ENCODE measurements at places on chromosomes 5 and 9.

DNA sequence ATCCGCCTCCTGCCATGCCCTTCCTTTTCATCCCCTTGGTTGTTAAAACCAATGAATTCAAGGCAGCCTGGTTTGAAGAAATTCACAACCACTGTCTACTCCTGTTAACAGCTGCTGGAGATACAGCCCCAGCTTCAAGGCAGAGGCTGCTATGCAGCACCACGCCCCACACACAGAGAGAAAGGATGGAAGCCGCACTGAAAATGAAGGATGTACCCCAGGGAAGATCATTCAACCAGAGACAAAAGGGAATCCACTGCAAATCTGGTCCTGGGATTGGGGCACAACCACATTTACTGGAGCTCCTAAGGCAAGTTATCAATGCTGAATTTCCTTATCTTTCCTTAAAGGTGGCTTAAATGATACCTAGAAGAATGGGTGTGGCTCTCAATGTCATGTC is 58.7 kb downstream of the DPYSL3 start:
- DNase-seq, result no peak

DNA sequence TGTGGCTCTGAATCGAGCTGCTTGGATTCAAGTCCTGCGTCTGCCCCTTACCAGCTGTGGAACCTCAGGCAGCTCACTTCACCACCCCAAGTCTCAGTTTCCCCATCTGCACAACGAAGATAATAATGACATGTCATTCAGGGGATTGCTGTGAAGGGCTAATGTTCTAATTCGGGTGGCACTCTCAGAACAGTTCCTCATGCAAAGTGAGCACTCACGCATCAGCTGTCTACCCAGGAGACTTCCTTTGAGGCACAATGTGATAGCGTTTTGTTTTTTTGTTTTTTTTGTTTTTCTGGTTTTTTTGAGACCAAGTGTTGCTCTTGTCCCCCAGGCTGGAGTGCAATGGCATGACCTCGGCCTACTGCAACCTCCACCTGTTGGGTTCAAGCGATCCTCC is 56.4 kb downstream of the NTNG2 start:
- DNase-seq, result no peak

DNA sequence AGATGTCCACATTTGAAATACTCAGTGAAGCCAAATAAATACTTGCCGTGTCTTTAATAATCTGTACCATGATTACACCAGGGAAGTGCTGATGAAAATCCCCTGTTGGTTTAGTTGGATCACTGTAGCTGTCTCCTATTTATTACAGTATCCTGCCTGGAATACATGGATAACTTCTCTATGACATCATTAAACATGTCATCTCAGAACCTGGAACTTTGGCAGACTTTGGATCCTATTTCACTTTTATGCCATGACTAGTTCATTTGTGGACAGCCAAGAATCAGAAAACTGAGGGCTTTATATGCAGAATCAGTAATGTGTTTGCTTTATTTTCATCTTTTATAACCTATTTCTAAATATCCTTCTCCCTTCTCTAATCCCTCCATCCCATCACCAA is at the start of gene TXNDC8:
TSS of gene TXNDC8 (minus strand) at position 137 of the 400 bp plus-strand sequence.
- no peak for DNase-seq

DNA sequence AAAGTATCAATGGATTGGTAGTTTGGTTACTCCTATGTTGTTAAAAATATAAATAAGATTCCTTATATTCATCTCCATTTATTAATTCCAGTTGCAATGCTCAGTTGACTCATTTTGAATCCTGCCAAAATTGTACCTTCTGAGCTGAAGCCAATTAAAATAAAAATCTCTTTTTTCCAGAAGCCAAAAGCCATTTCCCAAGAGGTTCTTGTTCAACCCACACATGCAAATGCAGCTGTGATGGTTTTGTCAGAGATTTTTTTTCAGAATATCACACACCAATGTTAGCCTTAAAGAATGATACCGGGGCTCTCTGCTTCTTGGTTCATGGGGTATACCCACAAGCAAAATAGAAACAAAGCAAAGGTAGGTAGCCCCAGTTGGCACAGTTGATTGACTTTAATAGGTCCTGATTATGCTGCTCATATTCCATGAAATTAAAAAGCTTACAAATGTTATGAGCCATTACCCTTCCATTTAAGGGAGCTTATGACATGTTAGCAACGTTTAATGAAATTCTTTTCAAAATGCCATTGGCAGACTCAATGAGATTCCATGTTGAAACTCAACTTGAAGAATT is 208.0 kb downstream of the SGCD start:
- no peak for DNase-seq

DNA sequence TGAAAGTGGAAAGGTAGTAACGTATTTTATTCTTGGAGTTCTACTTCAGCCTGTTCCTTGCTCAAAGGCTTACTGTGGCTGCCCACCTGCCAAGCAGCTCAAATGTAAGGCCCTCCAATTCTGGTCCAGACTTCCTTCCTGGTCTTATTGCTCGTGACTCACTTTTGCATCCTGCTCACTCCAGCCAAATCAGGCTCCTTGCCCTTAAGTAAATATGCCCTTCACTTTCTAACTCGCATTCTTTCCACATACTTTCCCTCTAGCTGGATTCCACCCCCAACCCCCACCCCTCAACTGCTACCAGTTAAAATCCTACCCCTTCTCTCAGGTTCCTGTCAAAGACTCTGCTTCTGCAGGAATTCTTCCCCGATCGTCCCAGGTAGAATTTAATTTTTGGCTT is 96.6 kb downstream of the GALNT10 start:
- DNase-seq, result no peak

DNA sequence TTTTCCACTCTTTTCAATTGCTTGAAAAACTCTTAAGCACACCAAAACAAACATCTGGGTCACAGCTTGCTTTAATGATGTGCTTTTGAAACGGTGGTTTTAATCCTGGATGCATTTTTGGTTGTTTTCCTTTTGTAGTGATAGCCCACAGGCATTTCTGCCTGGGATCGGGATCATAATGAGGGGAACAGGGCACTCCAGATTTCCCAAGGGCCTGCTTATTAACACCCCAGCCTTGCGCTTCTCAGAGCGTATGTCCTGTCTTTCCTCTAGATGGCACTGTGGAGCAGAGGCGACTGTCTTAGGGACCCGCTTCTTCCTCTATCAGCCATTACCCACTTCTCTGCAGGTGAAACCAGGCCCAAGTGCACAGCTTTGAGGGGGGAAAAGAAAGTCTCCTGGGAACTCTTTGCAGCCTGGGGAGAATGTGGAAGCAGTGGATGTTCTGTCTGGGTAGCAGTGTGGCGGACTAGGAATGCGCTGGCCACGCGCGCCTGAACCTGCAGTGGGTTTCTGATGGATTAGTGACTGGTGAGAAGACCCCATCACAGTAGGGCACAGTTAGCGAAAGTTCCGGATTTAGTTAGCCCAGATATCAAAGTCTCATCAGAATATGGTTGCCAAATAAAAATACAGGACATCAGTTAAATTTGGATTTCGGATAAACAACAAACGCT is 190.1 kb downstream of the GNA14 start:
- DNase-seq, result peak; percentile 75

GRCh38 chr9:90141723-90142122 is 500.9 kb downstream of the DIRAS2 start:
- no peak for DNase-seq

DNA sequence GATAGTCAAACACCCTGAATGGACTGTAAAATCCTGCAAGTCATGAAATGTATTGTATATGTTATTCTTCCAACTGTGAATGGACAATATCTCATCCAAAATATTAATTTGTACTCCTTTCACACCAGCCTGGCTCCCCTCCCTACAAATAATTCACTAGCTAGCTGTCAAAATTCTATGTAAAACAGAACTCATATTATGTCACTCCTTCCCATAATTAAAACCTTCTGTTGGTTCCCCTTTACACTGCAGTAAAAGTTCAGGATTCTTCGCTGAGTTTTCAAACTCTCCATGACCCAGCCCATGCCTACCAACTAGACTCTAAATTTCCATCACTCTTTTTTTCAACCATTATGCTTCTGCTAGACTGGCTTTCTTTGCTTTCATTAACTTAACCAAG is 857.1 kb downstream of the TAF11L14 start:
- DNase-seq, result no peak

DNA sequence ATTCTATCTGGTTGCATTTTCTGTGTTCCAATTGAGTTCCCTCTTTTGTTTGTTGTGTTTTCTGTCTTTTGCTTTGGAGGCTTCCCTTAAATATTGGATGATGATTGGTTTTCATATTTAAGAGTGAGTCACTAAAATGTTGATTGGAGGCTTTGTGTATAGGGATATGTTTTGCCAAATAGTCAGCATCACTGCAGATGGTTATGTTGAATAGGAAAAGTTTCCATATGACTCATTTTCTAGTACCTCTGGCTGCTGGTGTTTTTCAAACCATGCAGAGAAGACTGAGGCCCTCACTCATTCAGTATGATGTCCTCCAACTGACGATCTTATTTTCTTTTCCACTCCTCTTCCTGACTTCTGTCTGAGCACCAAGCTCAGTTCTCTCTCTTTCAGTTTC is 1290.0 kb downstream of the EFNA5 start:
- DNase-seq, result no peak

DNA sequence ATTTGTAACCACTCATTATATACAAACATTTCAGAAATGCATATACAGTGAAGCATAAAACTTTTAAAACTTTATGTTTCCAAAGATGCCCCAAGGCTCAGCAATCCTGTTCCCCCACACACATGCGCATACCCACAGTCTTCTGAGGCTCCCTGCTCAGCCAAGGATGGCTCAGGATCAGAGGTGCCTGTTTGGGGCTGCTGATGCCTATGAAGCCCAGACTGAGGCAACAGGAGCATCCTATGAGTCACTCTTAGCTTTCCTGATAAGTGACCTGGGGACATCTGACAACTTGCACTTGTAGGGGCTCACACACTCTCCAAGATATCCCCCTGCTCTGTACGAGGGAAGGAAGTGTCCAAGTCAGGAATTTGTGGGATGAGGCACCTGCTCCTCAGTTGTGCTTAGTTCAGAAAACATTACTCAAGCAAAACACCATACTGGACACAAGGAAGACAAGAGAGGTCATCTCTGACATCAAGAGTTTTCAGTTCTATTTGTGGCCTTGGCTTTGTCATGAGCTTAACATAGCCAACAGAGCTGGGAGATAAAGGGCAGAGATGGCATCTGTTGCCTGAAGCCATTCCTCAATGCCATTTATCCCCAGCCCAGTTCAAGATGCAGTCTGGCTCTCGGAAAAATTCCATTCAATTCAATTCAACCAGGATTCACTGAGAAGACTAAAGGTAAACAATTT is 62.3 kb downstream of the NIPSNAP3B start:
- no peak for DNase-seq

- DNase-seq, result no peak
These were observed 1271.6 kb downstream of the PTPRD start for GRCh38 chr9:9341203-9341602.

DNA sequence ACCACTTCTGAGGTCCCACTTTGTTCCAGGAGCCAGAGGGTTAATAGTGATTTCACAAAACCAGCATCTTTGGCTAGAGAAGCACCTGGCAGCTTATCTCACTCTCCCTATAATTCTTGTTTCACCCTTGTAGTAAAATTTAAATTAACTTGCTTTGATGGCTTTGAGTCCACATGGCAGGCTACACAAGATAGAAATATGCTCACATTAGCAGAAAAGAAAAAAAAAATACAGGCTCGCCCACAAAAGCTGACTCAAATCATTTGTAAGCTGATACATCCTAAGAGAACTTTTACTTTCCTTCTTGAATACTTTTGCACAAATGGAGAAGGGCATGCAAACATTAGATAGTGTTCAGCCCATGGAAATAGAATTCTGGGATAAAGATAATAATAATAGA is 36.2 kb downstream of the TNFSF15 start:
- no peak for DNase-seq

- DNase-seq, result no peak
These were observed 41.8 kb downstream of the ROR2 start for GRCh38 chr9:91908293-91908623.

DNA sequence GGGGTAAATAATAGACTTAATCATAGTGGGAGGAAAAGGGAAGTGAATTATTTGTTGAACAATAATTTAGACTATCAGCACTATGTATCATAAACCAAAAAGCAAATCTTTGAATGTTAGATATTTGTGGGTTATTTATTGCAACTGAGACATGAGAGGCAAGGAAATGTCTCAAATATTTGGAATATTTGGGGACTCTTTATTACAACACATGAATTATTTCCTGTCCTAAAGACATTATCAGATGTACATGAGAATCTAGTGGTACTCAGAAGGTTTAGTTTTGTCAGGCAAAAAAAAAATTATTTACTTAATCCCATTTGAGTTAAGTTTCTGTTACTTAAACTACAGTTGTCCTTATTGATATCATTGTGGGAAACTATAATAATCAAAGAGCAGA is 91.1 kb downstream of the TLR4 start:
- no peak for DNase-seq

- no peak for DNase-seq
These were observed 61.8 kb downstream of the BRINP1 start for GRCh38 chr9:119307471-119307870.

DNA sequence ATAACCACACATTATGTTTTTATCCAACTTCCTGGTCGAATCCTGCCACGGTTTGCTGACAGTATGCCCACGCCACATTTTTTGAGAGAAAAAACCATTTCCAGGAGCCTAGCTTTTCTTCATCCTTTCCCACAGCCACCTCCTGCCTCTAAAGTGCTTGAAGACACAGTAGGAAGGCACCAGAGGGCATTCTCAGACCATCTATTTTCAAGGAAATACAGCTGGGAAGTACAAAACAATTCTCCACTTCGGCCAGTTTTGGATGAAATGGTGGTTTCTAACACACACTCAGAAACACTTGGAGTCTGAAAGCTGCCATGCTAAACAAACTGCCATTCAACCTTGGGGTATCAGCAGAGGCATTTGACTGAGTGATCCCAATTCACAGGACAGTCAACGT is 86.3 kb upstream of the RPS23 start:
- no peak for DNase-seq

GRCh38 chr9:129176701-129177442 is 1.2 kb downstream of the IER5L start:
- DNase-seq, result peak; percentile 59

DNA sequence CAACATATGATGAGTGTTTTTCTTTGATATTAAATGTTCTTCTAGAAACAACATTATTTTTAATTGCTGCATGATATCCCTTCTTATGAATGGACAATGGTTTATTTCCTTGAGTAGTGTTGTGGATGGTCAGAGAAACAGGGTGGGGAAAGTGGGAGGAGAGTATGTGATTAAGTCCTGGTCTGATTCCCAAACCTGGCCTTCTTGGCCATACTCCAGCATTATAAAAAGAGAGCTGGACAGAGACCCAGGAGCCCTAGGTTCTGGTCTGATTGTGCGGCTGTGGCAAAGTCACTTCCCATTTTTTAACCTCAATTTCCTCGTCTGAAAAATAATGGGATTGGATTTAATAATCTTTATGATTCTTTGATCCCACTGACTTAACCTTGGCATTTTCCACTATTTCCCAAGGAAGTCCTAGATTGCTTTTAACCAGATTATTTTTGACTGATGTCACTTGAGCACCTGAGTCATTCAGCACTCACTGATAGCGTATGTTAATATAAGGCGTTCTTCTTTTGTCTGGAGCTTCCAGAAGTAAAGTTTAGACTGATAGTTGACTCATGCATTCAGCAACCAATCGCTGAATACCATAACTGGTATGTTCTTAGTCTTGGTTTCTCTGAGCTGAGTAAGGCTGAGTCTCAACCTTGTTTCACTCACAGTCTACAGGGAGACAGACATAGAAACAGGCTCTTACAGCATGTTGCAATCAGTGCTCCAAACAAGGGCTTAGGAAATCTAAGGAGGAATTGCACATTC is 26.2 kb downstream of the OSMR start:
- DNase-seq, result no peak
